AG08395 (cell line): ENCODE measurements at places on chromosomes 3 and 15.
A peak's percentile ranks its signal among the peaks of the same experiment; 100 is the strongest.

- DNase-seq: no peak
Measured at GRCh38 chr3:73592154-73593144, 32.3 kb downstream of the PDZRN3 start.

- DNase-seq: no peak
Measured at GRCh38 chr3:184633237-184633579, 71.6 kb downstream of the EPHB3 start.

DNA sequence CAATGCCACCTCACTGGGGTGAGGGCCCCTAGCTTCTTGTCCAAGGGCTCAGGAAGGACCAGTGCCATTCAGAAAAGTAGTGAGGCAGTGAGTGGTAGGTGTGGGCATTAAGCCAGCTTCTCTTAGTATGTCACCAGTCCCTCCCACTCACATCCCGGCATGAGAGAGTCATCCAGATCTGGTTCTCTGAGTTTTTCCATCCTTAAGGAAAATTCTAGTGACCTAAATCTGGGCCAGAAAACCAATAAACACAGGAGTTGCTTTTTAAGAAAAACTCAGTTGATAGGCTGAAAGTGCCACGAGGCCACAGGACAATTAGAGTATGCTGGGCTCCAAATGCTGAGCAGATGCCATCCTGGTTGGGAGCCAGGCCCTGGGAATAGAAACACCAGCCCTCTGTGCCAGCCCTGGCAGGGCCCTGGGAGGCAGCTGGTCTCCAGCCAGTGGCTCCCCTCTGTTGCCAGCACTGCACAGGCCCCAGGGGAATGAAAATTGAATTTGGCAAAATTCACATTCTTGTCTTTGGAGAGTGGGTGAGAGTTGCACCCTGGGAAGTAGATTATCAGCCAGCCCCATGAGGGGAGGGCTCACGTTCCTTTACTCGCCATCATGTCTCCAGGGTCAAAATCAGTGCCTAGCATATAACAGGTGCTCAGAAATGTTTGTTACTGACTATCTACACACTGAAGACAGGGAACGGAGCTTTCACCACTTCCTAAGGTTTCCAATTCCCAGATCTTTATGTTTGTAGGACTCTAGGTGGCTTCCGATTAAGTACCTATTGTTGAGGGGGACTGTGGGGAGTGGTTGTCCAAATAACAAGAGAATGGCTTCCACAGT is 52.8 kb downstream of the FAM43A start:
- DNase-seq: peak; percentile 50

DNA sequence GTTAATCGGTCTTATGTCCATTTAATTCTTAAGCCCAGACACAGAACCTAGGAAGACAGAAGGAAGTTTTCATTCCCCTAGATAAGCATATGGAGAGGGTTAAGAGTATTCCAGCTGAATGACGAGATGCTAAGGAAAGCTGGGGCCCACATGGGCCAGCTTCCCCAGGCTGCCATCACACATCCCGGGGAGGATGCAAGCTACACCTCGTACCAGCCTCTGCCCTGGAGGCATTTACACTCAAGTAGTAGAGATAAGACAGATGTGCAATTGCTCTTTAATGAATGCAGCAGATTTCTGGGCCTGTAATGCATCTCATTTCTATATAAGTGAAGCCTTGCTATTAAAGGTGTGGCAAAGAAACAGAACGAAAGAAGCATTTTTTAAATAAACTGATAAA is 144.5 kb downstream of the MEX3B start:
- DNase-seq: no peak

DNA sequence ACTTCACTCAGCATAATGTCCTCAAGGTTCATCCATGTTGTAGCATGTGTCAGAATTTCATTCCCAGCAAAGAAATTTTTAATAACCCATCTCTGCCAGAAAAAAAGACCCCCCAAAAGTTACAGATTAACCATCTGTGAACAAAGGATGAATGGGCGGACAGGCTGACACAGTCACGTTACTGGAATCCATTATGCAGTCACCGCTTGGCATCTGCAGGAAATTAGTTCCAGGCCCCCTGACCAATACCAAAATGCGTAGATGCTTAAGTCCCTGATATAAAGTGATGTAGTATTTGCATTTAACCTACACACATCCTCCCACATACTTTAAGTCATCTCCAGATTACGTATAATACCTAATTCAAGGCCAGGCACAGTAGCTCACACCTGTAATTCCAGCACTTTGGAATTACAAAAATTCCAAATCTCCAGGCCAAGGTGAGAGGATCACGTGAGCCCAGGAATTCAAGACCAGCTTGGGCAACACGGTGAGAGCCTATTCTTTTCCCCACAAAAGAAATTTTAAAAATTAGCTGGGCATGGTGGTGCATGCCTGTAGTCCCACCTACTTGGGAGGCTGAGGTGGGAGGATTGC is 1.5 kb upstream of the SLC12A8 start:
- DNase-seq: peak; percentile 65

DNA sequence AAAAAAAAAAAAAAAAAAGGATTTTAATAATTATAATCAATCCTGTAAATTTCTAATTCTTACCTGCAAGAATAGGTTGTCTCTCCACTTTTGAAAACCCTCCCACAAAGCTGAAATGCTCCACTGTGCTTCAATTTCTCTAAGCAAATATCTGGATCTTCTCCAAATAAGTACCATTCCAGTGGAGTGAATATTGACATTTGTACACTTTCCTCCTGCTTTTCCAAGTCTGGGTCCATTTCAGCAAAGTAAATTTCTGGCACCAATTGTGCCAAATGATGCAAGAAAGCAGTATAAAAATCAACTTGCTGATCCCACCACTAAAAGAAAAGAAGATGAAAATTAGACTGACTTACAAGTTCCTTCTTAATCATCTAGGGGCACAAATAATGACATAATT is 19.9 kb downstream of the UBR1 start:
- peak; percentile 8 for DNase-seq

DNA sequence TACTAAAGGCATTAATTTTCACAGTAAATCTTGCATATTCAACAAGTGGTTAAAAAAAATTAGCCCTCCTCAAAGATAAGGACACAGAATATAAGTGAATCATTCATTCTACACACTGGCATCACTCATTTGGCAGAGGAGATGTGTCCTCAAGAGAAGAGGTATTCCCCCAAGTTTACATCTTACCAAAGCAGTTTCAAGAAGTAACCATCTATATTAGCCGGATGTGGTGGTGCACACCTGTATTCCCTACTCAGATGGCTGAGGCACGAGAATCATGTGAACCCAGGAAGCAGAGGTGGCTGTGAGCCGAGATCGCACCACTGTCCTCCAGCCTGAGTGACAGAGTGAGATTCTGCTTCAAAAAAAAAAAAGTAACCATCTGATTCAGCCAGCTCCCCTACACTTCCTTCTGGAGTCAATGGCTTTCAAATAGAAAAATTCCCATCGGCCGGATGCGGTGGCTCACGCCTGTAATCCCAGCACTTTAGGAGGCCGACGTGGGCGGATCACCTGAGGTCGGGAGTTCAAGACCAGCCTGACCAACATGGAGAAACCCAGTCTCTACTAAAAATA is 15.4 kb downstream of the RAF1 start:
- no peak for DNase-seq

- no peak for DNase-seq
Measured at GRCh38 chr15:27871902-27872260, 227.2 kb downstream of the OCA2 start.

- DNase-seq: no peak
Measured at GRCh38 chr15:87489902-87490665, 766.5 kb downstream of the NTRK3 start.

DNA sequence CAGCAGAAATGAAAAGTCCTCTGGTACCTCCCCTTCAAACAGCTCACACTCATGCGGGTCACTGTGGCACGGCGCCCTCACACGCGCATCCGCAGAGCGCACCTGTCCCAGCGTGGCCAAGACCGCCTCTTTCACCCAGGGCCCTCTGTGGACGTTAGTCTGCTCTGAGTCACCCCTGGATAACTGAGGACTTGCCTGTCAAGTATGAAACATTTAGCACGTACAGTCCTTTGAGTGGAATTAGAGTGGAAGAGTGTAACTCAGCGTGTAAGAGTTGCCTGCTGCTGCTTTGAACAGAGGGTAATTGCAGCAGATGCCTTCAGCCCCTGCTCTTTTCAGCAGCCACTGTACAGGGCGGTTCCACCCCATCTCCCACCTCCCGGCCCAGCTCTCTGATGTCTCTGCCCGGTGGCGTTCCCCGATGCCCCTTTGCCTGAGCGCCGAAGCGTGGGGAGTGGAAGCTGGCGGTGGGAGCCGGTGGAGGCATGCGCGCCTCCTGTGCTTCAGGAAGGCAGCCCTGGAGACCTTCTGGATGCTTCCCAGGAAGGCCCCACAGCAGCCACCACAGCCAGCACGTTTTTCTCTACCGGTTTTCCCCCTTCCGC is 23.0 kb downstream of the CPN2 start:
- DNase-seq: no peak

DNA sequence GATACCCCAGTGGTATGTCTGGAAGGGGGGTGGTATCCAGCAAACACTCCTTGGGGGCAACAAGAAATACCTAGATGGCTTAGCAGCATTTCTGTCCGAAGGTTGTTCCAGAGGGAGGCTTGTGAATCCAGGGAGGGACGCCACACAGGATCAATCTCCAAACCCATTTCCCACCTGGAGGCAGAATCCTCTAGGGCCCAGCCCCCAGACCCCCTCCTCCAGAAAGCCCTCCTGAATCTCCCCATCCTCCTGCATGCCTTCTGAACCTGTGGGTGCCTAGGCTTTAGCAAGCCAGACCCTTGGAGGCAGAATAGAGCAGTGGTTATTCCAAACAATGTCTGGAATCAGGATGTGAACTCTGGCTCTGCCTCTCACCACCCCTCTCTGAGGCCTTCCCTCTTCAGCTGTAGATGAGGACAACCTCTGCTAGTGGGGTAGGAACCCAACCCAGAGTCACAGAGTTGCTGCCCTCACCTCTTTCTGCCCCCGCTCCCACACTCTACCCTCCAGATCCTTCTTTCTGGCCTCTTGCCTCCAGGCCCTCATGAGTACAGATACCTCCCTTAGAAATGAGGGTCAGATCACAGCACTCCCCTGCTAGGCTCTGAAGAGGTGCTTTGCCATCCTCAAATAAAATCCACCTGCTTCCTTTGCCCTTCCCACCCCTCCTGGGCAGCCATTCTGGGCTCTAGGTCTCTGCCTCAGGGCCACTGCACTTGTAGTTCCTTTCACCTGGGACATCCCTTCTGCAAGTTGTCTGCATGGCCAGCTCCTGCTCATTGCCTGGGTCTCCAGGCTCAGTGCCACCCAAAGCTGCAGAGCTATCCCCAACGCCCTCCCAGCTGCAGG is 8.1 kb downstream of the CISH start:
- DNase-seq: no peak

DNA sequence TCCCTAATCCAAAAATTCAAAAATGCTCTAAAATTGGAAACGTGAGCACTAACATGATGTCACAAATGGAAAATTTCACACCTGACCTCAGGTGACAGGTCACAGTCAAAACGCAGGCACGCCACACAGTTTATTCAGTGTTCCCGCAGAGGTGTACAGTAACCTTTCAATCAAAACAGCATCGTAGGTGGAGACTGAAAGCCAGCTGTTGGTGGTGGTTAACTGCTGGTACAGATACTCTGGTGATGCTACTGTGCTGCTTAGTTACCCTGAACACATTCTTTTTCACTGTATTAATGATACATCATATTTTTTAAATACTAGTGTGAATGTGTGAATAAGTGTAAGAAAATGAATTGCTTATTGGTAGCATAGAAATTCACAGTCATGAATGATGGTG is 23.8 kb downstream of the RAB11A start:
- DNase-seq: no peak

DNA sequence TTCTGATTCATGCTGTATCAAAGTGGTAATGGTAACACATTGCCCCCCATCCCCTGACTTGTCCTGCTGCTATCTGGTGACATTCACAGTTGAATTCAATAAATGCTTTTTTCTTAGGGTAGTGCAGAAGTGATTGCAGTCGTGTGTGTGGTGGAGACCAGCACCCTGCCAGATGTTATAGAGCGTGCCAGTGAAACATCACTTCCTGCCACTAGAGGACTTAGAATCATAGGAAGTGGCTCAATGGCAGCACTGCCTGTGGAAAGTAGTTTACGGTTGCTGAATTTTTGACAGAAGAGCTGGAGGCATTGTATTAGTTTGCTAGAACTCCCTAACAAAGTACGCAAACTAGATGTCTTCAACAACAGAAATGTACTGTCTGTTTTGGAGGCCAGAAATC is 37.4 kb upstream of the P2RY12 start:
- DNase-seq: no peak

- peak; percentile 58 for DNase-seq
Measured at GRCh38 chr3:71862371-71863140, 77.6 kb upstream of the PROK2 start.

- DNase-seq: no peak
Measured at GRCh38 chr15:61829514-61829889, 230.7 kb downstream of the VPS13C start.

DNA sequence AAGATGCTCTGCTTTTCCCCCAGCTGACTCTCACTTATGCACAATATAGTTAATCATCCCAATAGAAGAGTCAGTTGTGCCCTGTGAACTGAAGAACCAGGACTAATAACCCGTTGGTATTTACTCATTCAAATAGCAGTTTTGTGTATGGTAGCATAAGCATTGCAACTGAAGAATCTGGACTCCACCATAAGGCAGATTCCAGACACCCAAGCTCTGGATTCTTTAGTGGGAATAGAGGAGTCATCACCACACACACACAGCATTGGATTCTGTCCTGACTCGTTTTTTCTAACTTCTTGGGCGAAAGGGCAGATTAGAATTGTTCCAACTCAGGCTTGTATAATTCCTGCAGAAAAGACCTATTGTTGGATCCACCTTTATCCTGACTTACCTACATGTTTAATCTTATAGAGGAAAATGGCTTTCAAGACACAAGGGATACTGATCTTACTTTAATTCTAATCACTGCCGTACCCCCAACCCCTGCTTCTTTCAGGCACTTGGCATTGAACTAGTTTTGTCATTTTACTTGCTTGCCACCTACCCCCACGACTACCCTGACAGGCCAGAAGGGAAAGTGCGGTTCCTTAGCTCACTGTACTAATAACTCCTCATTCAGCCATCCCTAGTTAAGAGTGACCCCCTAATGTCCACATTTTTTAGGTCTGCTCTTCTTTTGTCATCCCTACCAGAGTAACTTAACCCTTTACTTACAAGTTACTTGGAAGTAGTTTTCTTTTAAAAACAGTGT is 42.3 kb downstream of the NKIRAS1 start:
- DNase-seq: peak; percentile 77

DNA sequence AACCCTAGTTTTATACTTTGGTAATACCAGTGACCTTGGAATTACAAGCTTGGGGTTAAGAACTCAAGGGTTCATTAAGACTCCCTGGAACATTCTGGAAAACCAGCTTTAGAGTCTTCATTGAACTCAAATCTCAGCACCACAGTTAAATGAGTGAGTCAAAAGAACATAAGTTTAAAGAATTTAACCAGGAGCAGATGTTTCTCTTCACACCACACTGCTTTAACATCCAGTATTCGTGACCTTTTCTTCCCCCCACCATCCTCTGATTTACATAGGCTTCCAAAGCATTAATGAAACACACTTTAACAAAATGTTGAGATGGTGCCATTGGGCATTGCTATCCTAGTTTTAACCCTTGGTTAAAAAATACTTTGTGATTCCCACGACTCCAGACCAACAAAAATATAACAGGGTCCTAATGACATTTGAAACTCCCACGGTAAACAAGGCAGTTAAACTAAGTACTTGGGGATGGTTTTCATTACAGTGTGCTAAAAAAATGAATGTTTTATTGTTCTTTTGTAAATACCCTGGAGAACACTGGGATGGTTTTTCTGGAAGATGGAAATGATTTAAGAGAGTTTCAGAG is 123.9 kb downstream of the OXNAD1 start:
- DNase-seq: peak; percentile 47
